Right atrium auricular region (tissue), 2 donors: ENCODE measurements at places on chromosomes 5 and 9.

- DNase-seq = no peak
- H3K4me1 ChIP-seq = no peaks in the 10 kb centered on the region
- no peaks in the 10 kb centered on the region for H3K36me3 ChIP-seq
- H3K27me3 ChIP-seq = no peaks in the 10 kb centered on the region
- H3K4me3 ChIP-seq = no peak overlapping the region
Measured at GRCh38 chr5:16787278-16787677, 148.8 kb downstream of the MYO10 start.

DNA sequence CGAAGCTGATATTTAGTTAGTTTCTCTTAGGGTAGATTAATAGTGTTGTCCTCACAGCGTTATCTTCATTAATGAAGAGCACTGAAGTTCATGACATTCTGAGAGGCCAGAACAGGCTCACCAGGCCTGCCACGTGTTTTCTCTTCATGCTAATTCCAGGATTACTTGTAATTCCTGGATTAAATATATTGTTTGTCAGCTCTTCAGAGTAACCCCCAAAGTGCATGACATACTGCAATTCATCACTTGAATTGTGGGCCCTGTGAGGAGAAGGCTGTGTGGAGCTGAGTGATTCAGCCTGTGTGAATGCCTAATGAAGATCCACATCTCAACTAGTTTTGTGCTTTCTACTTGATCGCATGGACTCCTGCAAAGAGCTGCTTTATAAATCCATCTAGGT, 401.0 kb upstream of the ADAMTSL1 start:
- no peaks in the 10 kb centered on the region for H3K36me3 ChIP-seq
- no peak for DNase-seq
- H3K27me3 ChIP-seq = no peaks in the 10 kb centered on the region
- H3K4me3 ChIP-seq = no peak overlapping the region
- no peak overlapping the region for H3K27ac ChIP-seq
- no peaks in the 10 kb centered on the region for H3K4me1 ChIP-seq

DNA sequence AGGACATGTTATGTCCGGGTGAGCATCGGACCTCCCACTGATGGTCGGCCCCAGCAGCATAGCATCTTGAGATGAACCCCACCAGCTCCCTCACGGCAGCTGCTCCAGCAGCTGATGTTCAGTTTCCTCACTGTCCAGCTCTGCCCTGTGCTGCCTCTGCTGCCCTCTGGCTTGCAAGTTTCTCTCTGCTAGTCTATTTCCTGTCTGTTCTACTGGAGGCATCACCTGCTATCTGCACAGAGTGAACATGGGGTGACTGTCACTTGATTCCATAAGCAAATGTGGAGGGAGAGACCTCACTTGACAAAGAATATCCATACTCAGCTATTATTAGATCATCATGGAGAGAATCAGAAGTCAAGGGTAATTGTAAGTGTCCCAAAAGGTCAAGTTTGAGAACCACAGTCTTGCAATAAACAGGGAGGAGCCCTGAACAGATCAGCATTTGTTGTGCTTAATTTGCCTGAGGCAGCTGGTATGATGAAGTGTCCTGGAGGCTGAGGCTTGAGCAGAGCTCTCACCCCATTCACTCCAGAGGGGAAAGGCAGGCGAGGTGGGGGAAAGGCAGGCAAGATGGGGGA, 702.8 kb downstream of the SEMA5A start:
- H3K4me3 ChIP-seq = no peak overlapping the region
- DNase-seq = no peak
- H3K36me3 ChIP-seq = no peaks in the 10 kb centered on the region
- no peaks in the 10 kb centered on the region for H3K4me1 ChIP-seq

GRCh38 chr5:158920736-158921135, 179.0 kb downstream of the EBF1 start:
- peaks cover 10% of the 10 kb centered on the region for H3K4me1 ChIP-seq
- no peak for DNase-seq
- H3K36me3 ChIP-seq = no peaks in the 10 kb centered on the region

- no peak overlapping the region for H3K4me3 ChIP-seq
- H3K27ac ChIP-seq = no peak overlapping the region
- H3K4me1 ChIP-seq = no peaks in the 10 kb centered on the region
- no peak for DNase-seq
- H3K36me3 ChIP-seq = peaks cover 56% of the 10 kb centered on the region
- H3K27me3 ChIP-seq = no peaks in the 10 kb centered on the region
Measured at GRCh38 chr9:134052491-134052890, 15.3 kb downstream of the BRD3 start.

- DNase-seq = no peak
- H3K4me3 ChIP-seq = no peak overlapping the region
- no peaks in the 10 kb centered on the region for H3K27me3 ChIP-seq
- no peaks in the 10 kb centered on the region for H3K36me3 ChIP-seq
- H3K4me1 ChIP-seq = no peaks in the 10 kb centered on the region
Measured at GRCh38 chr5:104018299-104018698, 455.7 kb upstream of the NUDT12 start.

DNA sequence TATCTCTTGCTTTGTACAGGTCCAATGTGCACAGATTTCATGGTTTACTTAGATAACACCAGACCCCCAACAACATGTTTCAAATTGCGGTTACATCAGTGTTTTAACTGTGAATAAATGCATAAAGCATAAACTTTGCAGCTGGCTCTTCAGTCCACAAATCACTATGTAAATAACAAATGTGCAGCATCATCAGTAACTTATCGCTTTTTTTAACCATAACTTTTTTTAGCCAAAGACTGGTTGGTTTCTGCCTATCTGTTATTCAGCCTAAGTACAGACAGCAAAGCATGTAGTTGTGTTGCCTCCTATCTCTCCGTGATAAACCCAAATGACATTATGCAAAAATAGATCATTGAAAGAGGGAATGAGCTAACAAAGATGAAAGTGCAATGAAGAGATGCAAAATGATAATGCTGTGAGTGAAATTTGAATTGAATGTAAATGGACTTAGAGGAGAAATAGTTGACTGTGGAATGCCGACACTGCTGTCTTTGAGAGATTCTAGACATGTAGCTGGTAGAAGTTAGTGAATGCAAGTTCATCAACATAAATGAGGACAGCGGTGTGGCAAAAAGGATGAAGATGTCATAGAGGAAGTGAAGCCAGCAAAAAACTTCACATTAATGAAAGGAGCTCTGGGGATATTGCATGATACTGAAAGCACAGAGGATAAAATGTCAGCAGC, 108.8 kb downstream of the PDE8B start:
- no peaks in the 10 kb centered on the region for H3K27me3 ChIP-seq
- no peak for DNase-seq
- no peak overlapping the region for H3K4me3 ChIP-seq
- H3K27ac ChIP-seq = no peak overlapping the region
- no peaks in the 10 kb centered on the region for H3K36me3 ChIP-seq
- H3K4me1 ChIP-seq = no peaks in the 10 kb centered on the region

DNA sequence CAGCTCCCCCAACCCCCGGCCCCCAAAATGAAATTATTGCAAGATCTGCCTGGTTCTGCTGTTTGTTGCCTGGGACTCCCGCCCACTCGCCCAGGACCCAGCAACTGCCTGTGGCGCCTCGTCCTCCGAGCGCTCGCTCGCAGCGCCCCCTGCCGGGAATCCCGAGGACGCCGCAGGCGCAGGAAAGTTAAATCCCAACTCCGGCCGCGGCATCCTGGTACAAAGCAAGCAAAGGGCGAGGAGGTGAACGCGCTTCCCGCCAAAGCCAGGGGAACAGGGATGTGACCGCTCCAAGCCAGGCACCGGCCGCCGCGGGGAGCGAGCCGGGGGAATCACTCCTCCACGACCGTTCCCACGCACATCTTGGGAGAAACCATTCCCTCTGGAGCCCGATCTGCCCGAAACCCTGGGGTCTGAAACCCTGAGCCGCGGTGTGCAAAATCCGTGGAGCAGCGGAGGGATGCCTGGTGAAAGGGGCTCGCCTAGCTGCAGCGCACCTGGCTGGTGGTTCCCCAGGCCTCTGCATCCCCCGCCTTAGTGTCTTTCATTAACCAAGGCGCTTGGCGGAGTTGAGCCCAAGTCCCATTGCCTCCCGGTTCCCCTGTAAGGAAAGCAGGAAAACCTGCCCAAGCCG, 1.3 kb downstream of the SEMA5A start:
- DNase-seq = peak; percentile 89
- no peaks in the 10 kb centered on the region for H3K4me1 ChIP-seq
- H3K36me3 ChIP-seq = no peaks in the 10 kb centered on the region
- peak overlapping the region; percentile 77 for H3K4me3 ChIP-seq
- H3K27ac ChIP-seq = peak overlapping the region; percentile 92

- H3K27ac ChIP-seq = peak overlapping the region; percentile 96
- H3K4me1 ChIP-seq = no peaks in the 10 kb centered on the region
- H3K36me3 ChIP-seq = peaks cover 4% of the 10 kb centered on the region
Measured at GRCh38 chr9:128947277-128947526, 201 bp downstream of the DOLK start.
